ENCODE measurements at places on chromosomes 1 and 21.

DNA sequence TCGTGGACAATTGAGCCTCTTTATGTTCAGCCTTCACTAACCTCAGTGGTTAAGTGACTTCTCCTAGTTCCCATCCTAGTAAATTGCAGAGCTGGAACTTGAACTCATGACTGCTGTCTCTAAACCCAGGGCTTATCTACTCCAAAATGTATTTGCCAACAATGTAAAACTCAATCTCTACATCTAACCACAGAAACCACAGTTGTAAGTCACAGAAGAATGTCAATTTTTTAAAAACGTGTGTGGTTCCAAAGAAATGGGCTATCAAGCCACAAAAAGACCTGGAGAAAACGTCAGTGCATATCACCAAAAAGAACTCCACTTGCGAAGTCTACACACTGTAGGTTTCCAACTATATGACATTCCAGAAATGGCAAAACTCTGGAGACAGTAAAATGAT, 172.6 kb upstream of the HMCN1 start:
- no peak for DNase-seq

- DNase-seq, result no peak
These were observed 366.1 kb upstream of the ST6GALNAC5 start for GRCh38 chr1:76501136-76501535.

GRCh38 chr1:44819608-44820327, 11.4 kb downstream of the BTBD19 start:
- DNase-seq, result no peak

- peak; percentile 53 for DNase-seq
These were observed 168.4 kb downstream of the ZZZ3 start for GRCh38 chr1:77513839-77514763.

GRCh38 chr1:85137660-85138059, 63.2 kb downstream of the SYDE2 start:
- no peak for DNase-seq

DNA sequence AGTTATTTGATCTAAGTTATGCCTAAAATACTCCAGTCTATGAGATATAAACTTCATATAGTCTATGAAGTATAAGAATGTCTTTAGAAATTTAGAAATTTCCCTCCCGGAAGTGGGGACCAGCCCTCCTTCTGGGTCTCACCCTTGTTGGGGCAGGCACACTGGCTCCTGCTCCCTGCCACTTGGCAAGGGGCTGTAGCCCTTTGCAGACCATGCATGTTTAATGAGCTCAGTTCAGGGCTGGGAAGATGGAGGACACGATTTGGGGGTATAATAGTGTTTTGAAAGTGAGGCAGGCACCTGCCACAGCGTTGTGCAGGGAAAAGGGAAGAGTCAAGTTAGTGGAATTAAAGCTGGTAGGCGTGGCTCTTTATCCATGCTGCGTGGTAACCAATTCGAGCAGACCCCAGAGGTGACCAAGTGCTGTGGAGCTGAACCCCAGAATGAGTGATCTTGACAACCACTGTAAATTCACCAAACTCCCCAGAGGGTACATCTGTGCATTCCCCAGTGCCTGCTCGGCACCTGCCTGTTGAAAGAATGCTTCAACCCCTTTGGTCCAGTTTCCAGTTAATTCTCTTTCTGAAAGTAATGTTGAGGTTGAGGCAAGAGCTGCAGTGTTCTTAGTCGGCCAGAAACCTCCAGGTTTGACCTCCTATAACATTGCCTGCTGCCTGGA, 79.6 kb downstream of the DOP1B start:
- DNase-seq, result no peak

DNA sequence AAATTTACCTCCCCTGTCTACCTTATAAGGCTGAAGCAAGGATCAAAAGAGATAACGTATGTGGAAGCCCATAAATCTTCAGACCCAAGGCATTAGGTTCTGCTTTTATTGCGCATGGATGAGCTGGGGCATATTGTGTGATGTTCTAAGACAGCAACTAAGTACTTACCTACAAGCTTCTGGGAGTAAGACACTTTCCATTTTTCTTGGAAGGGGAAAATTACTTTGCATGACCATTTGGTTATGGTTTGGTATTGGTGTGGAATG, 21.1 kb downstream of the LMOD1 start:
- no peak for DNase-seq

GRCh38 chr1:54624466-54625464, 1.4 kb upstream of the FAM151A start:
- DNase-seq, result no peak

DNA sequence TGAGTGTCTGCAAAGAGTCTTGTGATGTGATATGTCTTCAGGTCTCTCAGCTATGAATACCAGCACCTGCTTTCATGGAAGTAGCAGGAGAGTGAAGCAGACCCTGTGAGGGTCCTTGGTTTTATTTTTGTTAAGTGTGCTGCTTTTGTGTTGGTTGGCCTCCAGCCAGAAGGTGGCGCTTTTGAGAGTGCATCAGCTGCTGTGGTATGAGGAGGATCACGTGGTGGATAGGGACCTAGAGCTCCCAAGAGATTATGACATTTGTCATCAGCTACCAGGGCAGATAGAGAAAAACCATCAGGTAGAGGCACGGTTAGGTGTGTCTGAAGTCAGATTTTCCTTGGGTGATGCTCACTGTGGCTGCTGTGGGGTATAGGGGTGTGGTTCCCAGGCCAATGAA, 1232.1 kb downstream of the MRPL39 start:
- no peak for DNase-seq

Data from NCI-H1048 (cell line).